ENCODE measurements at places on chromosomes 12 and 14.

DNA sequence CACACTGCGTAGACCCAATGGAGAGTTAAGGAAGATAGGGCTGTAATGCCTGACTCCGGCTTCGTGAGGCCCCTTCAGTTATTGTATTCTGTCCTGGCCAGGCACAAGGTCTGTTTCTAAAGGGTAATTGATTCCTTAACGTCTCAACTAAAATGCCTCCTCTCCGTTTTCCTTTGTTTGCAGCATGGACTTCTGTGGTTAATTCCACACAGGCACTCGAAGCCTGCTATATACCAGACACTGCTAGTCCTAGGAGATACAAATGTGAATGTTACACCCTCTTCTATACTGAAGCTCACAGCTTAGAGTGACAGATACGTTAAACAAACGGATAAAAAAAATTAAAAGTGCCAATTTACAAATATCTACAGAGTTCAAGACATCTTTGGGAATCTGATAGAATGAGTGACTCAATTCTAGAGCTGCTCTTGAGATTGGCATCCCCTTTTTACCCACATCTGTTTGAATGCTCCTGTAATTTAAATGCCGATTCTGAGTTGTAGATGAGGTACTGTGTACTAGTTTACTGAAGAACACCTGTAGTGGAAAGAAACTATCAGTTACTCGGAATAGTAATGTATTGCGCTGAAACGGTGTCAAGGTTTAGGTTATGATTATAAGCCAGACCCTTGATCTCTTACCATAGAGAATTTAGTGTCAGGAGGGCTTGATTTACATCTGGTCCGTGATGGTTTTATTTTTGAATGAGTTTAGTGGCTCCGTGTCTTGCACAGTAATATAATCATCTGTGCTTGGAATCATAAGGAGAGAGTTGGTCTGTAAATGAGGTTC, 784 bp downstream of the PSMA6 start:
- no peak for DNase-seq

GRCh38 chr14:88318406-88318805, 4.7 kb downstream of the KCNK10 start:
- no peak for DNase-seq

DNA sequence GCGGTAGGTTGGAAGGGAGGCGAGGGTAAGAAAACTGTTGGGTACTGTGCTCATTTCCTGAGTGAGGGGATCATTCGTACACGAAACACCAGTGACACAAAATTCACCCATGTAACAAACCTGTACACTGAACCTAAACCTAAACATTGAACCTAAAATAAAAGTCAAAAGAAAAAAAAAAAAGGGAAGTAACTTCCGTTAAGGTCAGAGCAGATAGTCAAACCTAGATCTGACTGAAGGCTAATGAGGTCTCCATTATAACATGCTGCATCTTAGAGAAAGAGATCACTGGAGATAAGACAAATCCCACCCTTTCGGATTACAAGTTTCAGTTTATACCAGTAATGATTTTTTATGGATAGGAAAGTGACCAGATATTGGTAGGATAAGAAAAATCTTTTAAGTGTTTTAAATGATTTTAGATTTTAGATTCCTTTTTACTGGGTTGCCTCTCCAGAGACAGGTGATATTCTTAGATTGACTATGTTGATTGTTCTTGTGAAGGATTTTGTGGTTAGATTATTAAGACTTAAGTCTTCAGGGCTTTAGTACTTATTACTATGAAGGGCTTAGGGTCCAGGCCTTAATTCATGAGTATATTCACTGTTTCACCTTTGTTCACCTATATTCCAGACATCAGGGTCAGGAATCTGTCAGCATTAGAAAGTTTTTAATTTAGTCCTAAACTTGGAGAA, 11.2 kb upstream of the NCKAP1L start:
- no peak for DNase-seq

DNA sequence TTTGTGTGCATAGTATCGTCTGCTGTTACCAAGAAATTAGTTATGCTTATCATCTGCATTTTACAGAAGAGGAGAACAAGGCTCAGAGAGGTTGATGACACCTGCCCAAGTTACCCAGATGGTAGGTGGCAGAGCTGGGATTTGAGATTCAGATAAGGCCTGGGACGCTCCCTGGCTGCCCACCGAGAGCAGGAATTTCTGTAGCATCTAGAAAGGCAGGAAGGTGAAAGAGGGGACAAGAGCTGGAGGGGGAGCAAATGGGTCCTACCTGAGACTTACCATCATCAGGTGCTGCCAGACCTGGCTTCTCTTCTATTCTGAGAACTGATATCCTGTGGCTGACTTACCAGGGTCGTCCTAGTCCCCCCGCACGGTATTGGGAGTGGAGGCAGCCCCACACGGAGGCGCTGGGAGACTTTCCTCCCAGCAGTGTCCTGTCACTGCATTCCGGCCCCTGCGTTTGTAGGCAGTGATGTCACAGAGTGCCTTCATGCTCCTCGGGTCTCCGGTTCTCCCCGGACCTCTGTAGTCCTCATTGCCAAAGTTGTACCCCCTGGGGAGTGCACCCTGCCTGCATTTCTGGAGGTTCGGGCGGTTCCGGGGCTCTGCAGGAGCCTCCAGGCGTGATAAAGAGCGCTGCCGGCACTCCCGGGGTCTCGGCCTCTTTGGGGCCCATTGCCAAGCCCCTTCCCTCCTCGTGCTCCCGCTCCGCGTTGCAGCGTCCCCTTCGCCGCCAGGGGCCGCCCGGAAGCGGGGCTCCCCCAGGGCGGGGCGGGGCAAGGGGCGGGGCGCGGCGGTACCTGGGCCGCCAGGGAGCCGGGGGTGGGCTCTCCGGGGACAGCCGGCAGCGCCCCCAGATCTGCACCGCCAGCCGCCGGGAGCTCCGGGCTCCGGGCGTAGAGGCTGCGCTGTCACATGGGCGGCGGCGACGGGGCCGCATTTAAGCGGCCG, at the start of gene CABP1:
Gene CABP1 (plus strand): TSS at position 856 of the 951 bp plus-strand sequence. CDS start 60 bp downstream, at position 916.
- DNase-seq, result peak; percentile 59

DNA sequence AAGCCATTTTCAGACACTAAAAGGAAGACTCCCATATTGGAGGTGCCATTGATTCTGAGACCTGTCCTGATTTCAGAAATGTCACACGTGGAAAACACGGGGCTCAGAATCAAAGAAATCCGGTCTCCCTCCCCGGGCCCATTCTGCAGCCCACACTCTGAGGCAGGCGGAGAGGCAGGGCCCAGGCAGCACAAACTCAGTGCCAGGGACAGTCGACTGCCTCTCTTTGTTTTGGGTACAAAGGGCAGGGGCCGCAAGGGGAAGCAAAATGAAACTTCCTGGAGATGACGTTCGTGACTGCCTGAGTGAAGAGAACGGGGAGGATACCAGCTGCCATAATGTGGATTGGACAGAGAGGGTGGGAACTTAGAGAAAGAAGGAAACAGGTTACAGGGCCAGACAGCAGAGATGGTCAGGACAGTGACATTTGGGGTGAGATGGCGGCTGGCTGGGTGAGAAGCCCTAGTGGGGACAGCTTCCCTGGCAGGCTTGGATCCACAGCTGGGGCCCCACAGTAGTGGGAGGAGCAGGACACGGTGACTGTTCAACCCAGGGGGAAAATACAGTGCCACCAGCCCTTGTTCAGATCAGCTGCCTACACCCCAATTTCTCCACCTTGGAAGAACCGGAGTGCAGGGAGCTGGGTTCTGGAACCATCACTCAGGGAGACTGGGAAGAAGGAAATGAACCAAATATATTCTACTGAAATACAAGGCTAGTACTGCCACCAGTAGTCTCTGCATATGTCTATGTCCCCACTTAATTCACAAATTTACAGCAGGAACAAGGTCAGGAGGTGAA, 8.1 kb downstream of the GAPDH start:
- DNase-seq, result no peak

DNA sequence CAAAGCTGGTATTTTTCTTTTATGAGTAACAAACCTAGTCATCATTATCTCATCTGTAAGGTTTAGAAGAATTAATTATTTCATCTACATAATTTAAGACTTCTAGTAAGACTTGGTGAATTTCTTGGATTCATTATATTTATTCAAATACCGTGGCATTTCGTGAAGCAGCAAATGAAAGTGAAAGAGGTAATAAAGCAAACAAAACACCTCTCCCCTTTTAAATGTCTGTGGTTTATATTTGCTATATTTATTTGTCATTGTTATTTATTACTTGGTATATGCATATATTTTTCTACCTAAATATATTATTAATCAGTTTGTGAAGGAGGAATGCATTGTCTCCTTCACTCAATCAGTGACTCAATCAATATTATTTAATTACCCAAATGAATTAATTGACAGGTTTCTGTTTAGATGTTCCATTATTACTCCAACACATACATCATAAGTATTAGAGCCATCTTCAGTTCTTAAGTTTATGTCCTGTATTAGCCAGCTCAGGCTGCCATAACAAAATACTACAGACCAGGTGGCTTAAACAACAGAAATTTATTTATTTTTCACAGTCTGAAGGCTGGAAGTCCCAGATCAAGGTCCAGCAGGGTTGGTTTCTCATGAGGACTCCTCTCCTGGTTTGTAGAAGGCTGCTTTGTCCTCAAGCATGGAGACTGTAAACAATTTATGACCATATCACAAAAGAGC, 6.6 kb downstream of the CFAP54 start:
- no peak for DNase-seq

GRCh38 chr14:105161964-105162668, 6.5 kb downstream of the JAG2 start:
- DNase-seq, result no peak

DNA sequence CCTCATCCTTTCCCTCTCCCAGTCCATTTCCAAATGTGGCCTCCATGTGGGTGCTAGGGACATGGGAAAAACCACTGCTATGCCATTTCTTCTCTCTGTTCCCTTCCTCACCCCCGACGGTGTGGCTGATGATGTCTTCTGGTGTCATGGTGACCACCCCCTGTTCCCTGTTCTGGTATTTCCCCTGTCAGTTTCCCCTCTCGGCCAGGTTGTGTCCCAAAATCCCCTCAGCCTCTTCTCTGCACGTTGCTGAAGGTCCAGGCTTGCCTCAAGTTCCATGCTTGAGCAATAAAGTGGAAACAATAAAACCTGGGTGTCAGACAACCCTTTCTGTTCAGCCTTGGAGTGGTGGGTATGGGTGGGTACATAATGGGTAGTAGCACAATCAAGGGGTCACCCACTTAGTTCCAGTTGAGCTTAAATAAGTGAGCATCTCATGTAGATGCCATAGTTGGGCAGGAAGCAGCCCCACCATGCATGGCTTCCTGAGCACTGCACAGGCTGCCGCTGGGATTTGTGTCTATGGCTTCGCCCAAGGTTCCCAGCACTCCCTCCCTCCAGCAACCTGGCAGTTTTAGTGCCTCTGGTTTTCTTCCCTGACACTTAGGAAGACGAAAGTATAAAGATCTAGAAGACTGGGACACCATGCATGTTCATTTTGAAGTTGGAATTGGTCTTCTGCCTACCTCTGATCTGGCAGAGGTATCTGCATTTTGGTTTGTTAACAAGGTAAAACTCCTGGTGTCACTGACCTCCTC, 8.7 kb upstream of the ITFG2 start:
- DNase-seq, result no peak

- no peak for DNase-seq
These were observed 136.4 kb downstream of the PTPRR start for GRCh38 chr12:70784042-70784668.

GRCh38 chr12:131980263-131980662, 30.5 kb downstream of the EP400 start:
- no peak for DNase-seq

DNA sequence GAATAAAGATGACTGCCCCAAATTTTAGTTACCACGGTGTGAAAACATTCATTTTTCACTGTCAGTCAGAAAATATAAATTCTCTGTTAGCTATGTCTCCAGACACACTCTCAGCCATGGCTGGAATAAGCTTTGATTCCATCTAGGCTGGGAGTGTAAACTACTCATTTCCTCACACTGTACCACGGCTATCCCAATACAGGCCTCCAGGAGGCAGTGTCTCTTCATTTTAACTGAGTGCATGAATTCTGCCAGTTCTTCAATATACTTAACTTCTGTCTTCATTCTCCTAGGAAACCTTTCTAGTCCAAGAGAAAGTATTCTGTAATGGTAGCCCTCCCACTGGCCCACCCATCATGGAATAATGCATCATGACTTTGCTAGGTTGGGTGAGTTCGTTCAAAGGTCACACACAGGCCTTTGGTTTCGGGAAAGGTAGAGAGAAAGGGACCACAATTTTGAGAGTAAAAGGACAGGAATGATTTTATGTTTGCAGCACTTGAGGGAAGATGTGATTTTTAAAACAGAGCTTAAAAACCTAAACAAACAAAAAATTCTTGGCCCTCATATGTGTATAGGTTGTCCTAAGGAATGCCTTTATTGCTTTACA, 381.1 kb downstream of the SEC23A start:
- DNase-seq, result peak; percentile 33

GRCh38 chr12:94073441-94074051, 74.8 kb upstream of the PLXNC1 start:
- no peak for DNase-seq

DNA sequence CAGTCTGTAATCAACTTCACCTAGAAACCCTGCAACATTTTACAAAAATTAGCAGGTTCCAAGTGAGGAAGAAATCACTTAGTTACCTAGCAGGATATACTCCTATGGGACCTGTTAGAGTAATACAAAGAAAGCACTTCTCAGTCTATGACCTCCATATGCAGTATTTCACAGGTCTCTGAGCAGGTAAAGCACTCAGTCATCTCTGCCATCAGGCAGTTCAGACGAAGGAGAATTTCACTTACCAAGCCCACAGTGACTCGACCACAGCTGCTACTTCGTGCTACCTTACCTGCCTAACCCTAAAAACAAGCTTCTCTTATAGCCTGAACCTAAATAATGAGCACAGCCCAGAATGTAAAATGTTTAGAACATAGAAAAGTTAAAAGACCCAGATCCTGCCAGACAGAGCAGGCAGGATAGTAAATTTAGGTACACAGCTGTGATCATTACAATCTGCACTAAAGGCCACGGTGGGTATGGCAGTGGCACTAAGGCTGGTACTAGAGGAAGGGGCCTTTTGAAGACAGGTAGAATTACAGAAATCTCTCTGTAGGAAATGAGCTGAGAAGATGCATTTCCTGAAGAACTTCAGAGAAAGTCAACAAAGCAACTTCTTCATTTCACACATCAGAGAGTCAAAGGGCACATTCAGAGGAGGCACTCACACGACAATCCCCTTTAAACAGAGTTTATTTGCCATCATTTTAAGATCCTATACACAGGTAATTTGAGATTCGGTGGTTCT, 35.7 kb downstream of the DCAF5 start:
- no peak for DNase-seq

DNA sequence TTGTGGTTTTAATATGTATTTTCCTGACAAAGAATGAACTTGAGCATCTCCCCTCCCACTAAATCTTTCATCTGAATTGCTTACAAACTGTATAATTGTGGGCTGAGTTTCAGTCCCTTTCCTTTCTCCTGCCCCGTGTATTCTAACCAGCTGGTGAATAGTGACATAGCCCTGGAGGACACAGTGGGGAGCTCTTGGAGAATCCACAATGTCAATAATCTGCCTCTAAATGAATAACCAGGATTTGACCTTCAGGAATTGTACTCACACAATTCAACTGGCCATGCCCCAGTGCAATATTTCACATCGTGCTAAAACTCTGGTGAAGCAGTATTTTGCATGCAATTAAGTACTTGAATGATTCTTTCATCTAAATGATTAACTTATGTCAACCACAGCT, 177.2 kb downstream of the C12orf42 start:
- DNase-seq, result peak; percentile 97

GRCh38 chr14:40983604-40984003, 623.1 kb upstream of the LRFN5 start:
- DNase-seq, result no peak
